Left renal pelvis (tissue), 4 donors: ENCODE measurements at places on chromosomes 4 and X.

DNA sequence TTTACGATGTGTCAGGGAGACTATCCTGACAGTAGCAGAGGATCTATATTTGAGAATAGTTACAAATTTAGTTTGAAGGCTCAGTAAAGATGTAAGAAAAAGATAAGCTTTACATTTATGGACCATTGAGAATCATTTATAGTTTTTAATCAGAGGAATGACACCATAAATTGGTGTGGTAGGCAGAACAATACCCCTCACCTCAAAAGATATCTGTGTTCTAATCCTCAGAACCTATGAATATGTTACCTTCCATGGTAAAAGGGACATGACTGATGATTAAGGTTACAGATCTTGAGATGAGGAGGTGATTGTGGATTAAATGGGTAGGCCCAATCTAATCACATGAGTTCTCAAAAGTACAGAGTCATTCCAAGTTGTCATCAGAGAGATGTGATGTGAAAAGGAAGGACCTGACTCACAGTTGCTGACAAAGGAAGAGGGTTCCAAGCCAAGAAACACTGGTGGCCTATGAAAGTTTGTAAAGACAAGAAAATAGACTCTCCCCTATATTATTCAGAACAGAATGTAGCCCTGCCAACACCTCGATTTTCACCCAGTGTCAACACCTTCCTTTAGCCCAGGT, 27.0 kb downstream of the EREG start:
- DNase-seq: no peak

- DNase-seq: no peak
Observed at GRCh38 chrX:40192196-40192595, 94.4 kb upstream of the BCOR start.

DNA sequence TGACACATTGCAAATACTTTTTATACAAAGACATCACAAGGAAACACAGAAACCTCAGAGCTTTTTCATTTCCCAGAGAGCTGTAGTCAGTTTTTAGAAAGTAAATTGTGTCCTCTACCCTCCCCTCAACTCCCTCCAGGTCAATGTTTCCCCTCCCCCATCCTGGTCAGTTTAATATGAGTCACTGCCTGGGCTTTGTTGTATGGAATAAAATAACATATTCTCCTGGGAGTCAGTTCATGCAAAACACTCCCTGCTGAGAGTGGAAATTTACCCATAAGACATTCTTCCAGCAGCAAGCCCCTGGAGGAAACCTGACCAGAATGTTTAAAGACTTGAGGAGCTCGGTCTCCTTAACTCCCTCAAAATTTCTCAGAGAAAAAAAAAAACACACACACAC, 270.1 kb upstream of the LDB2 start:
- DNase-seq: peak; percentile 29

GRCh38 chrX:134683351-134684005, 25.2 kb upstream of the PLAC1 start:
- DNase-seq: no peak

GRCh38 chrX:119708936-119709335, 16.0 kb upstream of the SEPTIN6 start:
- DNase-seq: no peak

DNA sequence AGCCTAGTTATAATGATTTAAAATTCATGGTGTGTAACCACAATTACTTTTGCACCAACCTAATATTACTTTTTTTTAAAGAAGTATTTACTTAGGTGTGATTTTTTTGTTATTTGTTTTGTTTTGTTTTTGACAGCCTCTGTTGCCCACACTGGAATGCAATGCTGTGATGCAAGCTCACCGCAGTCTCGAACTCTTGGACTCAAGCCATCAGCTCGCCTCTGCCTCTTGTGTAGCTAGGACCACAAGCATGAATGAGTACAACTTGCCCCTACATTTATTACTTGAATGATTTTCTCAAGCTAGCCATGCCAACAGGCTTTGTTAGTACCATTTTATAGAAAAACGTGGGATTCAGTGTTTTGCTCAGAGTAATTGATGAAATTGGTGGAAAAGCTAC, 488.8 kb upstream of the CPEB2 start:
- DNase-seq: no peak

DNA sequence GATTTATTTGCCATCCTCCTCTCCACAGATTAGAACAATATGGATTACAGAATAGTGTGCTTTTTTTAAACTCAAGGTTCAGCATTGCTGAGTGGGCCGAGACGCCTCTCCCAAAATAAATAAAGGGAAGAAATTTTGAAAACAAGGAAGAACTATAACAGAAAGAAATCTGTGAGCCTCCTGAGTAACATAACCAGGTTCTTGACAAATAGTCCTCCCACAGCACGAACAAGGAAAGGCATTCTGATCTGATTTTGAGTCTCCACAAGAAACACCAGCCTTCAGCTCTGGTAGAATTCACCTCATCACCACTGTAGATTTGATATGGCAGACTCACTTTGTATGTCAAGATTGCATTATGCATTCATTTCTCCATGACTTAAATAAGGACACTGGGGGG, 173.6 kb downstream of the HHIP start:
- DNase-seq: no peak

- DNase-seq: no peak
Observed at GRCh38 chr4:140234697-140235060, 80.7 kb upstream of the MAML3 start.

GRCh38 chr4:158667651-158668198, 4.0 kb downstream of the C4orf46 start:
- no peak for DNase-seq

DNA sequence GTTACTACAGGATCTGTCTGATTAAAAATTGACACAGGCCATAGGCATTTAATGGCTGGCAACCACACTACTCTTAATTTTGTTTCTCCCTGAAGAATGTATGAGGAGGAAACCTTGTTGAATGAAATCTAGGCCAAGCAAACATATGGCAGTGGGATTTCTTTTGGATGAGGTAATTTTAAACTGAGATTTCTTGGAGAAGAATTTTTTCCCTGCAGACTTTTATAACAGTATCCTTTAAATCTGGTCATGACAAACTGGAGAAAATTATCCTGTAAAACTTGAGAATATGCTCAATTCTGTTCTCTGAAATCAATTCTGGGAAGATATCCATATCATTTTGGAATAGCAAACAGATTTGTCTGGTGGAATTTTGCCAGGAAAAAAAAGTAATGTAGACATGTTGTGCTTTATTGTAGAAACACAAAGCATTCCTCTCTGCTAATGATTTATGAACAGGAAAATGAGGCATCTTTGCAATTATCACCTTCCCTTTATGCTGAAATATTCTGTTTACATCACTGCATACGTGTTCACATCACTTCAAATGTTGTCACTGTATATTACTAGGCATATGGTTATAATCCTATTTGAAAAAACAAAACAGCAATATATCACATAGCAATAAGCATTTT, 108.3 kb upstream of the ARSJ start:
- no peak for DNase-seq

DNA sequence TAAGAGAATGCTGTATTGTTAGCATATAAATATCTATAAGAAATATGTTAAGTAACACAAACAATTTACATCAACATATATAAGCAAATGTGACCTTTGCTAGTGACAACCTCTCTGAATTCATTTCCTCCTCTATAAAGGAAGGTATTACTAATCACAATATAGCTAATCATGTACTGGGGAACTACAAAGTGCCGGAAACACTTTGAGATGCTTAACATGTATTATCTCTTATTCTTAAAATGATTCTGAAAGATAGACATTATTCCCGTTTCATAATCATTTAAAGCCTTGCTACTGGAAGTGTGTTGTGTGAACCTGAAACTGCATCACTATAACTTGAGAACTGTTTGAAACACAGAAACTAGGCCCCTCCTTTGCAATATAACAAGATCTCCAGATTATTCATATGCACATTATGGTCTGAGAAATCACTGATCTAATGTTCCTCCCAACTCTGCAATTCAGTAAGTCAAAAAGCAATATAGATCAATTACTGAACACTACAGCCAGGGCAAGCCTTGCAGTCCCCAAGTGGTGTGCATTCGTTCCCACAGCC, 54.0 kb downstream of the KLHL8 start:
- no peak for DNase-seq

DNA sequence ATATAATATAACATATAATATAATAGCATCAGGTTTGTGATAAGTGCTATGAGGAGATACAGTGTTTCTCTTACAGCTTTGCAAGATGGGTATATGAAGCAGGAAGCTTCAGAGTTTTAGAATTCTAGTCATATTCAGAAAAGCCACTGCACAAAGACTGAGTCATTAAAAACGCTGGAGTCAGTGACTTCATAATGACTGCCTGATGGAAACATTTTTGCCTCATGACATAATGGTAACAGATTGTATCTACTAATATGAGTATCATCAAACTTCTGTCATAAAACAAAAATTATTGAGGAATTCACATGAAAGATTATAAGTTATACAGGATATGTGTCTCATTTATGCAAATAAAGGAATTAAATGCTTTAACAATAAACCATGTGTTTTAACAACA, 46.8 kb downstream of the EPHA5 start:
- no peak for DNase-seq

DNA sequence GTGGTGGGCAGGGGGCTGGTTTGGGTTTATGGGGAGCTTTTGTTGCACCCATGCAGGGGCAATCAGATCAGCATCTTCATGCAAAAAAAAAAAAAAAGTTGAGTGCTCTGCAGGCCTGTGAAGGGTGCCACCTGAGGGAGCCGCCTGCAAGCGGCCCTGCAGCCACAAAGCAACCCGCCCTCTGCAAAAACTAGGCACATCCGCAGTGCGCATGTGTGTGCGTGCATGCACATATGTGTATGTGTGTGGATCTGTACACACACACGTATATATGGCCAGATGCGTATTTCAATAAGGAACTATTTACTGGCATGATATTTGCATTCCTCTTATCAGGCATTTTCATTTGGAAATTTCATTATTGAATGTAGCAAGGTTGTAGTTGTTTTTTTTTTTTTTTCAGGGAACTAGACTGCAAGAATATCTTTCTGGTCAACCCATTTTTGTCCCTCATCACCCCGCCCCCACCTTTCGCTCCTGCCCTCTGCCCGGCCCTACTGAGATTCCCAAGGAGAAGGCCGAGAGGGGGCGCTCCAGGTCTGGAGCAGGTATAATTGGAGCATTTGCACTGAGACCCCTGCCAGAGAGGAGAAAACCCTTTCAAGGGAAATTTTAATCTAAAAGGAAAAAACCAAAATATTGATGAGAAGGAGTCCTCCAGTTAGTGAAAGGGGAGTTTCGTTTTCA, 18.1 kb downstream of the CCNQ start:
- DNase-seq: no peak

DNA sequence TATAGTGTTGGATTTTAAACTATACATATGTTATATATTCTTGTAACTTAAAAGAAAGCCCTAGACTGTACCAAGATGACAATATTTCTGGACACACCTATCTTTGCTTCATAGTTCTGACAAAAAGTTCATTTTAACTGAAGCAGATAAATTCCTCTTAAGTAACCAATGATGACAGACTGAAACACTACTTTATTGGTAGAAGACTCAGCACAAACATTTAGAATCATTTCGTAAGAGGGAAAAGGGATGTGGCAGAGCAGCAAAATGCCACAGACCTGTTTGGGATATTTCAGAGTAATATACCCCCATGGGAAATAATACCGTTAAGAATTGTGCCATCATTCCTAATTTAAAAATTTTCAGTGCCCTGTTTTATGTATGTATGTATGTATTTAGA, 56.2 kb downstream of the APOO start:
- DNase-seq: no peak

DNA sequence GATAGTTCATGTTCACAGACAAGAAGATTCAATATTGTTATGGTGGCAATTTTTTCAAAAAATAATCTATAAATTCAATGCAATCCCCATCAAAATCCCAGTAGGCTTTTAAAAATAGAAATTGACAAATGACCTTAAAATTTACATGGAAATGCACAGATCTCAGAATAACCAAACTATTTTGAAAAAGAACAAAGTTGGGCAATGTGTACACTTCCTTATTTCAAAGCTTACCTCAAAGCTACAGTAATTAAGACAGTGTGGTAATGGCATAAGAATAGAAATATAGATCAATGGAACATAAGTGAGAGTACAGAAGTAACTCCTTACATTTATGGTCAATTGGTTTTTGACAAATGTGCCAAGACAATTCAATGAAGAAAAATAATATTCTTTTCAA, 39.0 kb downstream of the FRMD7 start:
- DNase-seq: no peak

DNA sequence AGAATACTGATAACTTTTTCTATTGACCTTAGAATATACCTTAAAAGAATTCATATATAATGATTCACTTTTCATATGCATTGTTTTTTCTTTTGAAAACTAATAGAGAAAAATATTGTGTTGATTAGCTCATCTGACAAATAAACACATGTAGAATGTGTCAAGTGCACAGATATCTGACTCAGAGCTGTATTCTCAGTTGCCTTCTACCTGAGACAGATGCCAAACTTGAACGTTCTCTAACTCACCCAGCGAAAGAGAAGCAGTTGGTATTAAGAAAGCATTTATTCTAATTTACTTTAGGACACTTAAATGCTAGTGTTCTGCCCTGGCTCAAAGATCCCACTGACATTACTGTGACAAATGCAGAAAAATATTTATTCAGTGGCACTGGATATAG, 28.1 kb downstream of the USP53 start:
- no peak for DNase-seq

GRCh38 chr4:110667670-110668069, 44.8 kb upstream of the PITX2 start:
- DNase-seq: no peak

GRCh38 chrX:54423161-54423888, 16.9 kb upstream of the TSR2 start:
- DNase-seq: no peak

- DNase-seq: no peak
Observed at GRCh38 chr4:75122424-75123014, 189.6 kb downstream of the PARM1 start.

GRCh38 chrX:109871121-109871888, 131.6 kb upstream of the TMEM164 start:
- no peak for DNase-seq

DNA sequence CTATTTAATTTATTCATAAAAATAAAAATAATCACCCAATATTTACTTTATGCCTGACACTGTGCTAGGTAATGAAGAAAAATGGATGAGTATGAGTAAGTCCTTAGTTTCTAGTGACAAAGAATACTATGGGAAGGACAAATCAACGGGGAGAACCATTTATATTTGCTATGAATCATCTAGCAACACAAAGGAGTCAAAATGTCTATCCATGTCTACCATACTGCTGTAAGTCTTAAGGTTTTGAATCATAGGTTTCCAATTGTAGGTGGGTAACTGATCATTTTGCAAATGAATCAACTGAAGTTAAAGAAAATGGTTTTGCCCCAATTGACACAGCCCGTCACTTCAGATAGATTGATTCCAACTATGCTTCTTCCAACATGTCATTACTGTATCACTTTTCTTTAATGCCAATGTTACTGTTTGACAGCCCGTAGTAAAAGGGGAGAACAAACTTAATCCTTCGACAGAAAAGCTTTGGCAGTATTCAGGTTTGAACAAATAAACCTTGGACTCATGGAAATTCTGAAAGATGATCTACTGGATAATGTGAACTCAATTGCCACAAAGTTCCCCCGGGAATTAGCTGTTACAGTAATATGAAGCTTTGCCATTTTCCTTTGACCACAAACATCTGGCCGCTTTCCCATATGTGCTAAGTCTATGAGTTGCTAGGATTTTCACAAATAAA, 3.2 kb downstream of the TDO2 start:
- DNase-seq: no peak

- DNase-seq: no peak
Observed at GRCh38 chr4:105093975-105094374, 52.7 kb upstream of the TET2 start.

- no peak for DNase-seq
Observed at GRCh38 chr4:184444215-184444952, 30.0 kb downstream of the IRF2 start.
